Mucosa of descending colon (tissue), 3 donors: ENCODE measurements at places on chromosomes 11 and 22. TPM values are rescaled to one million over a fixed set of nuclear protein-coding genes. Genes with fewer than 3 reads are reported as not detected.

DNA sequence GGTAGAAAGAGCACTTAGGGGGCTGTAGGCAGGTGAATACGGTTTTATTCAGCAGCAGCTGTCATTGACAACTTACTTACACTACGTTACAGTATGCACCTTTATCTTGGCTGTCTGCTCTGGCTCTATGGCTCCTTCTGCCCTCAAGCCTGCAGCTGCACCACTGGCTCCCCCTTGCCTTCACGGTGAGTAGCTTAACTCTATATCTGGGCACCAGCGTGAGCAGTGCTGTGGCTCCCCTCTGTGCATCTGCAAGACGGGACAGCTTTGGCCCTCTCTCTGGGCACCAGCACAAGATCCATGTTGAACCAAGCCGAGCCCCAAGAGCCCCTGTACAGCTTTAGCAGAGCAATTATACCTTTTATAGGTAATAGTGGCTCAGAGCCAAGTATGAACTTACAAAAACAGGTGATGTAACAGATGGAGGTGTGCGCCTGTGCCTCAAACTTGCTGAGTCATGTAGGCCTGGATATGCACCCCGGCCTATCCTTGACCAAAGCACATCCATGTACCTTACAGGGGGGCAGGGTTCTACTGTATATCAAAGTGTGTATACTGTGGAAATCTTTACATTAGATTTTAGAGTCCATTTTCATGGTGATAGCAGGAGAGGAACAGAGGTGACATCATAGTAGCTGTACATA lies 96.9 kb upstream of the CTSC start:
- DNase-seq = no peak

GRCh38 chr22:35552196-35552842 lies 11.7 kb downstream of the RASD2 start:
- DNase-seq = no peak

- peak; percentile 34 for DNase-seq
Observed at GRCh38 chr11:27234043-27234668, 128.9 kb downstream of the CCDC34 start.

DNA sequence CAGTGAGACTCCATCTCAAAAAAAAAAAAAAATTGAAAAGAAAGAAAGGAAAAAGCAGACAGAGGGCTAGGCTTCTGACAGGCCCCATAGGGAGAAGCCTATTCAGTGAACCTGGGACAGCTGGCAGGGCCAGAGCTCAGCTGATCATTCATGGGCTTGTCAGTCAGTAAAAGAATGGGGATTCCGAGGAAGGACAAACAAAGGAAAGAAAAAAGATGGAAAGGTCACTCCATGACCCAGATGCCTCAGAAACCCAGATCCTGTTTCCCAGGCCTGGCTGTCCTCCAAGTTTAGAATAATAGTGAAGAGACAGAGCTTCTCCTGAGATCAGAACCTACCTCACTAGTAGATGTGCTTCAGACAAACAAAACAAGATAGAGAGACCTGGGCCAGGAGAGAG lies 34.3 kb upstream of the ASPHD2 start:
- DNase-seq = no peak

GRCh38 chr11:17593466-17594245 lies 46.6 kb downstream of the OTOG start:
- DNase-seq = no peak

DNA sequence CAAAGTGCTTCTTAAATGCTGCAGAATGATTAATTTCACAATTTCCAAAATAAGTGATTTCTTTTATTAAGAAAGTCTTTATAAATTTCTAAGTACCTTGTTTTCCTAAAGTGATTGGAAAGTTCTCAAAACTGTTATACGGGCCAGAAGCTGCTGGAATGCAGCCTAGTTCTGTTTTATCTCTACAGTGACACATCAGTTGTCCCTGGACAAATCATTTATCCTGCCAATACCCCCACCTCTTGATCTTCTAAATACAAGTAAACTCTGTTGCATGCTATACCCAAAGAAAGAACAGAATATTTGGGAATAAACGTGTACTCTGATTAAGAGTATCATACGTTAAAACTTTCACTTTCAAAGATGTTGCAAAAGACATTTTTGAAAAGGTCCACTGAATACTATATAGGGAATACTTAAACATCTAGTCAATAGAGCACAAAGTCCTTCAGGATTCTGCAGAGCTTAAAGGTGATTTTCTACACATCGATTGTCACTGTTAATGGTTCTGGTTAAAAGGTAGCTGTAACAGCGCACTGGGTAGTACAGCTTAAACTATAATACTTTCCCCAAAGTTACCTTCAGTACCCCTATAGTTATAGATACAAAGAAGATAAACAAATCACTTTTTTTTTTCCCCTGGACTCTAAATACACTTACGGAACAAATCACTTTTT lies 92.1 kb upstream of the APOA1 start:
- DNase-seq = no peak

GRCh38 chr11:86314636-86315035 lies 12.6 kb downstream of the HIKESHI start:
- no peak for DNase-seq

- DNase-seq = no peak
Observed at GRCh38 chr11:108895579-108896480, 231.0 kb downstream of the DDX10 start.

DNA sequence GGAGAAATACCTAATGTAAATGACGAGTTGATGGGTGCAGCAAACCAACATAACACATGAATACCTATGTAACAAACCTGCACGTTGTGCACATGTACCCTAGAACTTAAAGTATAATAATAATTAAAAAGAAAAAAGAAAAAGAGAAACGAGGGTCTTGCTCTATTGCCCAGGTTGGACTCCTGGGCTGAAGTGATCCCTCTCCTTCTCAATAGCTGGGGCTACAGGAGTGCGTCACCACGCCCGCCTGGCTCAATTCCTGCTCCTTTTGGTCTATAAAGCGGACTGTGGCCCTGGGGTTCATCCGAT lies 521 bp upstream of the PTS start:
- DNase-seq = peak; percentile 71

DNA sequence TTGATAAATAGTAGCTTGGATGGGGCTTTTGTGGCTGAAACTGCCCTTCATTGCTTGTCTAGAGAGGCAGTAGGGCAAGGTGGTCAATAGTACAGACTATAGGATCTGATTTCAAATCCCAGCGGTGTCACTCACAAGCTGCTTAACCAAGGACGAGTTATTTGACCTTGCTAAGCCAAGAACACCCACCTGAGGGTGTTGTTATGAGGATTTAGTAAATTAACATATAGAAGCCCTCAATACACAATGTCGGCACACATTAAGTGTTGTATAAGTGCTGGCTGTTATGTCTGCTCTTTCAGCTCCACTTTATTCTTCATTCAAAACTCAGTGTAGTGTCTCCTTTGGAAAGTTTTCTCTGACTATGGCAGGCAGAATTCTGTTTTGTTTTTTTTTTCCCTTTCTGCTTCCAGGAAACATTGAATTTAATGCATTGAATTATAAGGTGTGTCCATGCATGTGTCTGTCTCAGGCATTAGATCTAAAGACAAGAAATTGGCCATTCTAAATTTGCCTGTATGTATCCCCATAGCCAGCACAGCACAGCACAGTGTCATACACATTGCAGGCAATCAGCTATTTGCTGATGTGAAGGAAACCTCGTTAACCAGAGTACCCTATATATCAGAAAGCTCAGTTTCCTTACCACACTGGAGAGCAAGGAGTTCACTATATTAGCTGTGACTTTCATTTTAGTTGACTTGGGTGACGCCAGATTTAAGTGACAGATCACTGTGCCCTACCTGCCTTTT lies 212.1 kb downstream of the NELL1 start:
- DNase-seq = no peak

- no peak for DNase-seq
Observed at GRCh38 chr11:45454917-45455401, 168.8 kb upstream of the SYT13 start.

DNA sequence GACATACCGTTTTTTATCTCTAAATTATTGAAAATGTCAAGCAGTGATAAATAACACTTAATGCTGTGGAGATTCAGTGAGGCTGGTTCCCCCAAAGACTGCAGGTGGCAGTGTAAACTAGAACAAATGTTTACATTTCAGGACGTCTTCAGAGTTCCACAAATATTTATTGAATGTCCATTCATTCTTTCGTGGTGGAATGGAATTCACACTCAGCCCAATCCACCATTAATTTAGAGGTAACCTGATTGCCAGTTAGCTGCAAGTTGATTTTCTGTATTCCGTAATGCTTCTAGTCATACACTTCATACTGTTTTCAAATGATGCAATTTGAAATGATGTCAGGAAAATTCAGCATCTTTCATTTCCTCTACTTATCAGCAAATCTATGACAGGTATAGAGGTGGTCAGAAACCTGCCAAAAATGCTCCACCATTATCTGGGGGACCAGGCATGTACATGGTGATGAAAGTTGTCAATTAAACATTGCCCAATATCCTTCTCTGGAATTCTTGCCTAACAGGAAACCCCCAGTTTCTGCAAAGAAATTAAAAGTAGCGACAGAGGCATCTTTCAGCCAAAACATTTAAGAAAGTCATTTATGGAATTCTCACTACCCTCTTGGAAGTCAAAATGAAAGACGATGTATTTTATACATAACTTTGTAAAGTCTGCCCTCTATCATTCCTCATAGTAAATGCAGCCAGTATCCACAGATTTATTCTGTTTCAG lies 94.3 kb upstream of the BMAL1 start:
- no peak for DNase-seq

GRCh38 chr11:134153147-134153905 lies 70.4 kb downstream of the NCAPD3 start:
- DNase-seq = no peak

GRCh38 chr22:50568626-50569025 lies 5.9 kb upstream of the SYCE3 start:
- no peak for DNase-seq

- no peak for DNase-seq
Observed at GRCh38 chr11:12403122-12403996, 26.0 kb downstream of the PARVA start.

GRCh38 chr11:117466966-117467365 lies 139.3 kb downstream of the CEP164 start:
- no peak for DNase-seq

- DNase-seq = no peak
Observed at GRCh38 chr11:133403900-133404299, 128.4 kb downstream of the OPCML start.

DNA sequence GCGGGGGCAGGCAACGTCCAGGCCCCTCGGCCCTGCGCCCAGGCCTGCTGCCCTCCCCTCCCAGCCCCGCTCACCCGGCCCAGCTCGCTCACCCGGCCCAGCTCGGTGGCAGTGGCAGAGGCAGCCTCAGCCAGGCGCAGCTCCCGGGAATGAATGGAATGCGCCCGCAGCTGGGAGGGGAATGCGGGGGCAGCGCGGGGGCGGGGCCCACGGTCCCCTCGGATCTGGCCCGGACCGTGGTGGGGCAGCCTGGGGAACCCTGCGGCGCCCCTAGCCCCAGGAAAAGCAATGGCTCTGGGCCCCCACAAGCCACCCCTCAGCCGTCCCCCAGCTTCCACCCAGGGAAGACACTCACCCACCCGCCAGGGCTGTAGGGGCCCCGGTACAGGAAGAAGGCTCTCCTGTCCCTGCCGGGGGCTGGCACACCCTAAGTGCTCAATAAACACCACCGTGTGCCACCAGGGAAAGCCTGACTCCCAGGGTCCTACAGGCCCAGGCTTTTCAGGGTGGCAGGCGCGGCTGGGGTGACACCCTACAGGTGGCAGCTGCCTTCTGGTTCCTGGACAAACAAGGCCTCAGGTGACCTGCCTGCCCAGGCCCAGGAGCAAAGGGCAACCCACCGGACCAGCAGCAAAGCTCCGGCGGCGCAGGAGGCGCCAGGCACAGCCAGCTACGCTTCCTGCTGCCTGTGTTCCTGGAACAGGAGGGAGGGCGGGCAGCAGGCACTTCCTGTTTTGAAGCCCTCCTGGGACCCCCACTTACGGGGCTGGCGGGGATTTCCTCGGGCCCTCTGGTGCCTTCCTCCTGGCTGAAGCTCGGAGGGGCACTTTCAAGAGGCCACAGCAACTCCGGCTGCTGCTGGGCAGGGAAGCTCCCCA lies 13.8 kb downstream of the PLXNB2 start:
- peak; percentile 92 for DNase-seq

DNA sequence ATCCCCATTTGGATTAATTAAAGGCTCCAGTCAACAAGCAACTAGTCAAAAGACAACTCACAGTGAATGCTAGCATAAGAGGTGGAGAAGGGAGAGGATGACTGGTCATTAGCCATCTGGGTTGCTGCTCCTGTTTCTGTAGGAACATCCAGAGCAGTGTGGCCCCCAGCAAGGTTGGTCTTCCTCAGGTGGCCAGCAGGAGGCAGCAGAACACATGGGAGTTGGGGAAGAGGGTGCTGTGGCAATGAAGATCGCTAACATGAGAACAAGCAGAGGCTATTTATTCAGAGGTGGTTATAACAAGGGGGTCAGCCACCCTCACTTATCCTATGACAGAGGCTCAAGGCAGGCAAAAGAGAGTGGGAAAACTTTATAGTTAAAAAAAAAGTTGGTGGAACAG lies 21.3 kb downstream of the IZUMO1R start:
- peak; percentile 70 for DNase-seq

- DNase-seq = no peak
Observed at GRCh38 chr22:35995348-35995747, 33.3 kb downstream of the RBFOX2 start.

DNA sequence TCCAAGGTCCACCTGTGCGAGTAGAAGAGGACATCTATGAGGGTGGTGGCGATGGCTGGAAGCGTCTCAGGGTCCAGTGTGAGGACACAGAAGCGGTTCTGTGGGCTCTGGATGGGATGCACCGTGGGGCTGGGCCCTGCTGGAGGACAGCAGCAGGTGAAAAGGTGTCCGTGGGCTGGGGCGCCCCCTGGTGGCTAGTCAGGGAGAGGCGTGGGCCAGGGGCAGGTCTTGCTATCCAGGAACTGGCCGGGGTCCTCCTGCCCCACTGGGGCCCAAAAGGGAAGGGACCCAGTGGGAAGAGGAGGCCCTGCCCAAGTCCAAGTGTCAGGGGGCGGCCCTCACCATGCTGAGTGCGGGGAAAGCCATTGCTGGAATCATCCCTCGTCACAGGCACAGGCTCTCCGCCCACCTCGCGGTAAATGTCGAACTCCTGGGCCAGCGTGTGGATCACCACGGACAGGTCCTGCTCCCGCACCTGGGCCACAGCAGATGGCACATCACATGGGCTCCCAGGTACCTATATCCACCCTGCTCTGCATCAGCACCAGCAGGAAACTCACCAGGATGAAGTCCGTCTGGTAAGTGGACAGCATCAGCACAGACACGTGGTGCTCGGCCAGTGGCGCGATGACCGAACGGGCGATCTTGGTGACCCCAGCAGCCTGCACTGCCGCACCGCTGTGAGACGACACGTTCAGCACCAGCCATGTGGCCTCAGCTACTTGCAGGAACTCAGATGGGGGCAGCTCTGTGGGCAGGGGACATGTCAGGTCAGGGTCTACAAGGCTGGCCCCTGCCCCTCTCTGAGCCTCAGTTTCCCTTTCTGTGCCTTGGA lies 2.3 kb downstream of the CASTOR1 start:
- DNase-seq = peak; percentile 88

MUC2 gene
- 1,109 TPM for total RNA-seq

TYR gene
- not detected for total RNA-seq

ROBO4 gene
- total RNA-seq = 4.8 TPM

TST gene
- total RNA-seq = 337 TPM

NNMT gene
- total RNA-seq = 13.1 TPM

ZDHHC13 gene
- 27.2 TPM for total RNA-seq

ALDH3B2 gene
- total RNA-seq = 0.48 TPM

CCDC81 gene
- total RNA-seq = 0.61 TPM

PNPLA5 gene
- total RNA-seq = not detected

MUC6 gene
- total RNA-seq = not detected

CARD16 gene
- total RNA-seq = 43.6 TPM
